ENCODE measurements at places on chromosomes 5 and 9.

- DNase-seq: peak; percentile 11
Observed at GRCh38 chr9:131773911-131774379, 34.1 kb upstream of the RAPGEF1 start.

DNA sequence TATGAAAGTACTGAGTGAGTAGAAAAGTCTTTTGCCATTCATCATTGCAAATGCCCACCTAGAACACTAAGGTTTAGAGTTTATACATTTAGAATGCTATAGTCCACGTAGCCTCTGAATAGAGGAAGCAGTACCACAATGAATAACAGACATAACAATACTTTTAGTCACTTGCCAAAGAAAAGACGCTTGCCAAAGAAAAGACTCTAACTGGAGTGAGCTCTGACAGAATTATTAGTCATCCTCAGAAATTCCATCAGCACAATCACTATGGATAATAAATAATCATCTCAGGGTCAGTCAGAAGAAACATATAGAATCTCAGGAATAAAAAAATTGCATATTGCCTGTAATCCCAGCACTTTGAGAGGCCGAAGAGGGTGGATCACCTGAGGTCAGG lies 168.5 kb upstream of the TARS1 start:
- no peak for DNase-seq

GRCh38 chr9:109473329-109473728 lies 24.8 kb downstream of the PTPN3 start:
- no peak for DNase-seq

DNA sequence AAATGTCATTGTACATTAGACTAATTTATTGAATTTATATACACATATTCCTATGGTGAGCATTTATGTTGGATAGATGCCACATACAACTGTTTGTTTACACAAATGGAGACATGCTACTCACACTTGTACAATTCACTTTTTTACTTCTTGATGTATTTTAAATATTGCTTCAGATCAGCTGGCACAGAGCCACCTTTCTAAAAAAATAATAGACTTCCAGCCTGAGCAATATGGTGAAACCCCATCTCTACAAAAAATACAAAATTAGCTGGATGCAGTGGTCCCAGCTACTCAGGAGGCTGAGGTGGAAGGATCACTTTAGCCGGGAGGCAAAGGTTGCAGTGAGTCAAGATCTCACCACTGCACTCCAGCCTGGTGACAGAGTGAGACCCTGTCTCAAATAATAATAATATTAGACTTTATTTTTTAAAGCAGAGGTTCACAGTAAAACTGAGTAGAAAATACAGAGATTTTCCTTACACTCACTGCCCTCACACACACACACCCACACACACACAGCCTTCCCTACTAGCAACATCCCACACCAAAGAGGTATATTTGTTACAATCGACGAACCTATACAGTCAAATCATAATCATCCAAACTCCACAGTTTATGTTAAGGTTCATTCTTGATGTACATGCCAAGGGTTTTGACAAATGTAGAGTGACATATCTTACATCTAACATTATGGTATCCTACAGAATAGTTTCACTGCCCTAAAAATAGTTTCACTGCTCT lies 16.5 kb upstream of the ADRB2 start:
- DNase-seq: no peak

DNA sequence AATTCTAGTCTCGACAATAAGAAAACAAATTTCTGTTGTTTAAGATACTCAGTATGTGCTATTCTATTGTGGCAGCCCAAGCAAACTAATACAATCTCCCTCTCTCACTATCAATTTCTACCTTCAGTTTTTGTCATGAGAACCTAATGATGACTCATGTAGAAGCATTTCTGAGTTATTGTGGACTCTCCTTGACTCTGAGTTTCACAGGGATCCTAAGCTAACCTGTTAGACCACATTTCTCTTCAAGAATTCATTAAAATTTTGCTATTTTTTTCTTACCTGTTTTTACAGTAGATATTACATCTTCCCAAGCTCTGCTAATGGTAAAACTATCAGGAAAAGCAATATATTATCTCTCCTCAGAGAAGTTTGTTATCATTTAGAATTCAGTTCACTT lies 599.1 kb upstream of the TYRP1 start:
- no peak for DNase-seq

- no peak for DNase-seq
Observed at GRCh38 chr5:189486-189885, 1.8 kb upstream of the LRRC14B start.

DNA sequence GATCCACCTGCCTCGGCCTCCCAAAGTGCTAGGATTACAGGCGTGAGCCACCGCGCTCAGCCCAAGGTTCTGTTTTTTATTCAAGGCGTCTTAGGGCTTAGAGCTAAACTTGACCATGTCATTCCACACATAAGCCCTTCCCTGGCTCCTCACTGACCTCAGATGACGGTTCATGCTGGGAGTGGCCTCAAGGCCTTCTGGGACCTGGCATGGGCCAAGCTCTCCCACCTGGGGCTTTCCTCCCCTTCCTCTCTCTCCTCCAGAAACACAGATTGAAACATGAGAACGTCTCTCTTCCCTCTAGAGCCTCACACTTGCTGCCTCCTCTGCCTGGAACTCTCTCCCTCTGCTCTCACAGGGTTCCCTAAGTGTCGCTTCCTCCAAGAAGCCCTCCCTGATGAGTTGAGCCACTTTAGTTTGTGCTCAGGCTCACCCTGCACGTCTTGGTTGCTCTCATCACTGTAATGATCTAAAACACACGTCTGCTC lies 155.6 kb upstream of the IER5L start:
- no peak for DNase-seq

- DNase-seq: no peak
Observed at GRCh38 chr5:55694152-55694830, 17.8 kb downstream of the SLC38A9 start.

DNA sequence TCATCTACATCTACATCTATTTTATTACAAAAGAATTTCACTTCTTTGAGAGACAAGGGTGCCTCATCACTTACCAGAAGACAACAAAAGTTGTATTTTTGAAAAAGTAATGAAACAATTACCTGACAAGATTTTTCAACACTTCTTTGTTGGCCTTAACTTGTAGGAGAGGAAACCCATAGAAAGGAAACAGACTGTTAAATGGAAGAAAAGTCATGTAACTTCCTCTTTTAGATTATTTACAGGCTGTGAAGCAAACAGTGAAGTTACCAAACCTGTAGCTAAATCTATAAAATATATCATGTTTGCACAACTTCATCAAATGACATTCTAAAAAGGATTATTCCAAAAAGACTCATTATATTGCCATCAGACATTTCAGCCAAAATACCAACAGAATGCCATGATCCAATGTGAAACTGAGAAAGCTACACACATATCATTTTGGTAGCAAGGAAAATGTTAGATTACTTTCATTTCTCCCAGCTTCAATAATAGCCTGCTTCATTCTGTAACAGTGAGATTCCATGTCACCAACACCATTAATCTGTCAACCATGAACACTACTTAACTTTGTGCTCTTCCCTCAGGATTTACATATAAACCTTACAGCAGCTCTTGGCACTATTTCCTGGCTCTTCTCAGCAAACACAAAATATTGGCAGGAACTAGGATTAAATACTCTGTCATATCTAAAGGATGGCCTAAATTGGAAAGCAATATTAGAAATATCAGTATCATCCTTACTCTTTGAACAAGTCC lies 122.5 kb downstream of the MCTP1 start:
- no peak for DNase-seq

DNA sequence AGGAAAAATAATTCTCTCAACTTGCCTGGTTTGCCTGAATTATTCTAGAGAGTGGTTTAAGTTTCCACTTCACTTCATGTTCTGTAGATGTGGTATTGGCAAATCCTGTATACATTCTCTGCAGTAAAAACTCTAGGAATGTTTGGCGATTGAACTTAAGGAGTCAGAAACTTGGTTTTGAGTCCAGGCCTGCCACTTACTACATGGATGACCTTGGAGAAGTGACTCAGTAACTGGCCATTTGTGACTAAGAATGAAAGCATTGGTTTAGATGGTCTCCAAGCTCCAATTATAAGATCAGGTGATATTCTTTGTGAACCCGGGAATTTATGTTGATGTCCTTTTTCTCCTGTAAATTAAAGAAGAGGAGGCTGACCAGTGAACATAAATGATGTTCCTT lies 233.8 kb downstream of the GAS1 start:
- no peak for DNase-seq

DNA sequence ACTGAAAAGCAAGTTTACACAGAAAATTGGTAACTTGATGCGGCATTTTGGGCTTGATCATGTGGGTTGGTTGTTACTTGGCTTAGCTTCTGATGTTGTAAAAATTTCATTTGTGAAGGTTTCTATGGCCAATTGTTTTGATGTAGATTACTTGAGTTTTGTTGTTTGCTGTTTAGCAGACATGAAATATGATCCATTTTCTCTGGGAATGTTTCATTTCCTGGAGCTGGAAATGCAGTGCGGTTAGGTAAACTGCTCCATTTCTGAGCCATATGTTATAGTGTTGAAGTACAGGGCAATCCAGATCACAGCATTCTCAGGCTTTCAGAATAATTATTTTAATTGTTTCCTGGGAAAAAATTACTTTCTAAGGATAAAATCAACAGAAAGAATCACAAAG lies 396.9 kb downstream of the ENC1 start:
- no peak for DNase-seq

- DNase-seq: no peak
Observed at GRCh38 chr5:102856389-102856777, 101.3 kb downstream of the PAM start.

DNA sequence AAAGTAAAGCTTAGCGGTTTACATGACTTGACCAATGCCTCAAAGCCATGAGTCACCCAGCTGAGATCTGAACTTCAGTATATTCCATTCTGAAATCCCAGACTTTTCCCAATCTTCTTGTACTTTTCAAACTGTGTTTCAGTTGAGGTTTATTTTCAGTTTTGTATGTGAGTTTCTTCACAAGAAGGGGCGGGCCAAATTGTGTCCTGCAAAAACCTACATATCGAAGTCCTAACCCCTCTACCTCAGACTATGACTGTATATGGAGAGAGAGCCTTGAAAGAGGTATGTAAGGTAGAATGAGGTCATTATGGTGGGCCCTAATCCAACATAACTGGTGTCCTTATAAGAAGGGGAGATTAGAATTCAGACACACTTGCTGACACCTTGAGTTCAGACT lies 666 bp upstream of the TLR4 start:
- DNase-seq: no peak

DNA sequence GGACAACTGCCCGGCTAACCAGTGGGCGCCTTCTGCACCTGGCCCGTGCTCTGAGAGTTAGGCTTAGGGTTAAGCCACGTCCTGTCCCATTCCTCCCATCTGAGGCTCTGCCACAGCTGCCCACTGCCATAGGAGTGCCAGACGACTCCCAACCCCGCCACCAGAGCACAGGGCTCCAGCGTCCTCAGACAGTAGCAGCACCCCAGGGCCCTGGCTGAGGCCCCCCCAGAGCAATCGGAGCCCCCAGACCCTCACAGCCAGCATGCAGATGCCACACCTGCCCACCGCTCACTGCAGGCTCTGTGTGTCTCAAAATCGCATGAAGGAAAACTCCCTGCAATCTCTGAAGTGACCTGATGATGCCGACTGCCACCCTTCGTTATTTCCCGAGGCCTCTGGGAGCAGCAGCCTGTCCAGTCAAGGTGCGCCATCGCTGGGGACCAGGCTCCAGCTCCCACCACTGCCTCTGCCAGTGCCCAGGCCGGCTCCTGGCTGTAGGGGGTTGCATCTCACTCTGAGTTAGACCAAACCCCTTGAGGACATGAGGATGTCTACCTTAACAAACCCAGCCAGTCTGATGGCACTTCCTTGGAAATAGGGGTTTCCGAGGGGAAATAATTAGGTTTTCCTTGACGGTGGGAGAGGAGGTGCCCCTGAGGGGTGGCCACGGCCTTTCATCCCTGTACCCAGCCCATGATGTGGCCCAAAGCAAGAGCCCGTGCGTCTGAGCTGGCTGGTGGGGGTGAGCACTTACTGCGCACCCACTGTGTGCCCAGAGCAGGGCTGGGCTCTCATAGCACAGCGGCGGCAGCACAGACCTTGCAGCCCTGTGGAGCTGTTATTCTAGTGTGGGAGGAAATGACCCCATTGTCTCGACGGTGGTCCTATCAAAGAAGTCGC lies 58.0 kb upstream of the RNF130 start:
- no peak for DNase-seq

GRCh38 chr9:129587487-129588262 lies 33.2 kb downstream of the C9orf50 start:
- DNase-seq: no peak

GRCh38 chr9:133049043-133049442 lies 12.7 kb upstream of the CEL start:
- no peak for DNase-seq

DNA sequence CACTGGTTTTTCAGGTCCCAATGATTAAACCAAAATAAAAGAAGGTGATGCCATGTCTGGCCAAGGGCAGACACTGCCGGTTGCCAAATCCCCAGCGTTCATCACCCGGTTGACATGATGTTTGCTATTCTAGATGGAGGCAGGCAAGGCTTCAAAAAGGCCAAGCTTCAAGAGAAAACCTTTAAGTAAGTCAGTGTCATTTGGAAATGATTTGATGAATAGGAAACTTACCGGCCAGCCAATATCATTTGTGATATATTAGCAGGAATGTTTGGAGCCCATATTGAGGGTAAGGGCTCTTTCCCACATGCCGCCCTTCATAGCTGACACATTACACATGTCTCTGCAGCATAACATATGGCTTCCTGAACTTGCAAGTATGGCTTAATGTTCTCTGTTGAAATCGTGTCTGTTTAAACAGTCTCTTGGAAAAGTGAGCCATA lies 89.5 kb upstream of the TTC23L start:
- DNase-seq: no peak

GRCh38 chr5:172183881-172184280 lies 4.1 kb downstream of the STK10 start:
- no peak for DNase-seq

DNA sequence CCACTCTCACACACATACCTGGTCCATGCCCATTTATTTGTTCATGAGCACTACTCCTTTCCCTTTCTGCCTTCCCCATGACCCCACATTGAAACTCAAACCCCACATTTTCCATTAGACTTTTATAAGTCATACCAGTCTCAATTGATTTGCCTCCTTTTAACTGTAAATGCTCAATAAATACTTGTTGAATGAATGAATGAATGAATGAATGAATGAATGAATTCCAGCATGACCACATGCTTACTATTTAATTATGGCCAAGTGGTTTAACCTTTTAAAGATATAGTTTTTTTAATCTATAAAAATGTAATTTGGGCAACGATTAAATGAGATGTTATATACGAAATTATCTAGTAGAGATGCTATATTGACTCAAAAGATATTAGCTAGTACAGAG lies 54.1 kb upstream of the GRAMD2B start:
- DNase-seq: no peak

- DNase-seq: no peak
Observed at GRCh38 chr5:148147415-148147814, 20.9 kb upstream of the SPINK14 start.

- DNase-seq: no peak
Observed at GRCh38 chr5:2201832-2202231, 319.1 kb upstream of the IRX4 start.
